ENCODE measurements at places on chromosomes 5 and 9. TPM values are rescaled to one million over a fixed set of nuclear protein-coding genes. Genes with fewer than 3 reads are reported as not detected.

NXNL2 gene
- total RNA-seq = not detected

PRRX2 gene
- total RNA-seq = 112 TPM

- no peak for DNase-seq
Observed at GRCh38 chr9:112271466-112272098, 61.8 kb downstream of the PTBP3 start.

- DNase-seq = no peak
Observed at GRCh38 chr9:127308652-127309434, 44.3 kb downstream of the GARNL3 start.

GRCh38 chr9:124710766-124711165 lies 60.3 kb downstream of the NR6A1 start:
- DNase-seq = no peak

DNA sequence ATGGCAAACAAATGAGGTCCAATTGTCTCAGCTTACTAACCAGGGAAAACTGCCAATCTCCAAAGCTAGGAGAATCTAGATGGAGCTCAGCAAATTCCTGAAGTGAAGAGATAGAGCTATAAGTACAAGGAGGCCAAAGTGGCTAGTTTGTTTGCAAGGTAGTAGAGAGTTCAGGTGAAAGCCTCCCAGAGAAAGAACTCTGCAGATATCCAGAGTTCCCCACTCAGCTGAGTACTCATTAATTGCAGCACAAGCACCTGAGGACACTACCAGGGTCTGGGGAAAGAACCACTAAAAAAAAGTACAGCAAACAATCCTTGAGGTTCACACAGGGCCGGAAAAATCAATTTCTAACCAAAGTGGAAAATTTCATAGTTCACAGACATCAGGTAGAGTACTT lies 250.9 kb downstream of the TMEM232 start:
- DNase-seq = no peak
